CD4-positive, alpha-beta T cell treated with Interleukin-6 at 100 ng/mL for 8 hours (primary cell): ENCODE measurements at places on chromosomes 13 and 19.
A peak's percentile ranks its signal among the peaks of the same experiment; 100 is the strongest.

DNA sequence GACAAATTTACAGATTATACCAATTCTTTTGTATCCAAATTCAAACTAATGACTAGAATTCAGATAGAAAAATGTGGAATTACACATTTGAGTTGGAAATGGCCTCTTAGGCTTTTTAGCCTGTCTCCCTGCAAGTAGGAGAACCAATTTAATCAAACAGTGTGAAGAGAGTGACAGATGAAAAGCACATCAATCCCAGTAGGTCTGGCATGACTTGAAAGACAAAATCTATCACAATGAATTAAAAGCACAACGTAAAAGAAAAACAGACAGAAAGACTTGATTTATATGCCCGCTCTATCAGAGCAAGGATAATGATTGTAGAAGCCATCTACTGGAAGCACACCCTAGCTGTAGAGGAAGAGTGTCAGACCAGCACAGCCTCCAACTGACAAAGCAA lies 1084.4 kb upstream of the SPRY2 start:
- DNase-seq, result no peak

DNA sequence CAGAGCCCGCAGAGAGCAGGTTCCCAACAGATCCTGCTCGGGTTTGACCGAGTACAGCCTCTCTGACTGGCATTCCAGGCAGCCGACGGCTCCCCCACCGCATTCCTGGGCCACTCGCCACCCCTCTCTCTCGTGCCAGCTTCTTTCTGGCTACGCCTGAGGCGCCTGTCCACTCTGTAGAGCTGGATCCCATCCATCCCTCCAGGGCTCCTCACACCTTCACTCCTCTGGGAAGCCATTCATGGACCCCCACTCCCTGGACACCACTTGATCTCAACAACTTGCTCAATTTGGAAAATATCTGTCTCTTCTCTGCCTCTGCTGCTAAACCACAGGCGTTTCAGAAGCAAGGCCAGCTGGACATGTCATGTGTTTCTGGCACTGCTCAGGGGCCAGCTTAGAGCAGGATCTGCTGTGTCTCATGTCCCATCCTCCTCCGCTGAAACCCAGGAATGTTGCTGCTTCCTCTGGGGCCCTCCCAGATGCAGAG lies 30.6 kb upstream of the ATP1A3 start:
- DNase-seq, result no peak

GRCh38 chr13:29749401-29750182 lies 100.8 kb downstream of the UBL3 start:
- DNase-seq, result no peak

DNA sequence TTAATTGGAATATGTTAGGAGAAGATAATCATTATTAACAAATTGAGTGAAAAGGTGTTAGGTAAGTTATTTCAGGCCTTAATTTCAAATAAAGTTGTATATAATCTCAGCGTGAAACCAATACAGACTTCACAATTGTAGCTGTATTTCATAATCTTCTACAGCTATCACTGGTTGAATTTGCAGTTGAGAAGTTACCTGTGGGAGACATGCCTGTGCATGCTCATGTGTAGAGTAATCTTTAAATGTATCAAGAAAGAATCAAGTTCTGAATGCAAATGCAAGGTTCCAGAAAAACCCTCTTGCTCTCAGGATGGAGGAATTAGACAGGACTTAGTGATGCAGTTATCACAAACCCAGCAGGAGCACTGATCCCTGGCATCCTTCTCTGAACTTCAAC lies 938.4 kb upstream of the SLC10A2 start:
- DNase-seq, result no peak

DNA sequence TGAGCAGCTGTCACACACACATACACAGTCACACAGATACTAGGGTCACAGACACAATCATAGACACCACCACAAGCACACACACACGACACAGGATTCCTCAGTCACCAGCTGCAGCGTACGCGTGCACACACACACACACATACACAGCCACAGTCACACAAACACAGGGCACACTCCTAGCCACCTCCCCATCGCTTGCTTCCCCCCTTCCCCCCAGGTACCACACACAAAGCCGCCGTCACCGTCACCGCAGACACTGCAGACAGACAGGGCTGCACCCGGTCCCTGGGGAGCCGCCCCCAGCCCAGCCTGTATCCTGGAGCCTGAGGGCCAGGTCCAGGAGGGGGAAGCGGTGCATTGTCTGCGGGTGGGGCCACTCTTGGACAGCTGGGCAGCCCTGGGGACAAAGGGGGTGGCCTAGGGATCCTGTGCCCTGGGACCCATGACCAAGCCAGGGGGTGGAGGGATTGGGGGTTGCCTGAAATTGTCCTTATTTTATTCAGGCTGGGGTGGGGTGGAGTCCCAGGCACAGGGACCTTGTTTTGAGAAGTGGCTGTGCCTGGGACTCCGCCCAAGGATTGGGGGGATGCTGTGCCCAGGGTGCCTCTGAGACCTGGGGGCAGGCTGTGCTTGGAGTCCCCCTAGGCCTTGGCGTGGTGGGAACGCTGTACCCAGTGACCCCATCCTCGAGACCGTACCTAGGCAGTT lies 957 bp downstream of the NUMBL start:
- no peak for DNase-seq

DNA sequence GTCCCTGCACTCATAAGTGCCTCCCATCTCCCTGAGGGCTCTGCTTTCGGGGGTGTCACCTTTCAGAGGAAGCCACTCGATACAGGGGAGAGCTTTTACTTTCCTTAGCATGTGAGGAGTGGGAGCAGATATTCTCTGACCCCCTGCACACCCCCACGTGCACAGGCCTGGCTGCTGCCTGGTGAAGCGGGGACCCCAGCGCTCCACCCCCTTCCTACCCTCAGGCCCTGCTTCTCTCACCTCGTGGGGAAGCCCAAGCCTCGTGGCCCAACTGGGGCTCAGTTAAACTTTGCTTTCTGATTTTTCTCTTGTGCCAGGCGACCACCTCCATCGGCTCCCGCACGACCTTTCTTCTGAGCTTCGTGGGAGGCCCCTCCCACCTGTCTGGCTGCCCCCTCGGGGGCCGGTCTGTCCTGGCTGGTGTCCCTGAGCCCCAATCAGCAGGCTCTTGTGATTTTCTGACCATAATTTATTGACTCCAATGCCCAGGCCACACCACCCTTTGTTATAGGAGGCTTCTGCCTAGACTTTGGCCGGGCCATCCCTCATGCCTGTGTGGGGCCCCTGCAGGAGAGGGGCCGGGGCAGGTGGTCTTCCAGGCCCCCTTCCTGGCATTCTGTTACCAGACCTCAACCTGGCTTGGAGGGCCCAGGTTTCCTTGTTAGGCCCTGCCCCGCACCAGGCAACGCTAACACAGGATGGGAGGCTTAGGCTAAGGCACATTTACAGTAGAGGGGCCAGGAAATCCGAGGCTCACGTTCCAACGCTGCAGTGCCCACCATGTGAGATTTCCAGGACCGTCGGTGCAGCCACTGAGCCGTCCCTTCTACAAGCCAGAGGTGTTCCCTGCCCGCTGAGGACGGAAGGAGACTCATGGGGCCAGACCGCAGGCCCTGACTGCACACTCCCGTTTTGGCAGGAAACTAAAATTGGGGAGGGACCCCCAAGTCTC lies 3.7 kb downstream of the TMED1 start:
- no peak for DNase-seq

DNA sequence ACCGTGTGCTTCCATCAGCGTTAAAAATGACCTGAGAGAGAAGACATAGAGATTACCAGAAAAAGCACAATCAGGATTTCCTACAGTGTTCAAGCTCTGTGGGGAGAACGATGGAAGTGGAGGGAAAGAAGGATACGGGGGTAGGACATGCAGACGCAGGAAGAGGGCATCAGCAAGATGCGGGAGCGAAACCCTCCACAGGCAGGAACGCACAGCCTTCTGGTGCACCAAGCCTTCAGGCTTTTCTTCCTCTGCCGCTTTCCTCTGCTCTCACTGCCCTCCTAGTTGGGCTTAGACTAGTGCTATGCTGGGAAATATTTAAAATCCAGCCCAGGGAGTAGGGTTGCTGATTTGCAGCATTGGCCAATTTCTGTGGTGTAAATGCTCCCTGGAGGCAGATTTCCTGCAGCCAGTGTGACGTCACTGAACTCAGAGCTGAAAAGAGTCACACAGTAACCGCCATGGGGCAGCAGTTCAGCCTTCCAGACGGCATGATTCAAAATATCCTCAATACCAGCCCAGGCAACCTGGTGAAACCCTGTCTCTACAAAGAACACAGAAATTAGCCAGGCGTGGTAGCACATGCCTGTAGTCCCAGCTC lies 205.1 kb upstream of the SOX1 start:
- no peak for DNase-seq

- peak; percentile 28 for DNase-seq
These were observed 15.2 kb downstream of the RCBTB1 start for GRCh38 chr13:49569993-49570689.

GRCh38 chr13:49464621-49465325 lies 20.7 kb downstream of the SETDB2 start:
- DNase-seq, result no peak

DNA sequence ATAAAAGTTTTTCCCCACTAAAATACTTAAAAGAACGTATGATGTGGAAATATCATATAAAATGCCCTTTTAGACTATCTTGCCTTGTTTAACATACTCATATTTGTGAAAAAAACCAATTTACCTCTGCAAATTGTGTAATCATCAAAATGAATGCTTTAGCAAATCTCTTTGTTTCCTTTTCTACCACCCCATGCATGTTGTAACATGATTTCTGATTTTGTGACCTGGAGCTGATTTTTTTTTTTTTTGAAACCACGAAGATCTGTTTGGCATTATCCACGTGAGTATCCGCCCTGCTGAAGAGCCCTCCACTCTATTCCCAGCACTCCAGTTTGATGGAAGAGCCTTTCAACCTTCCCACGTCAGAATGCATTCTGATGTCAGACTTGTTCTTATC lies 245.8 kb upstream of the NBEA start:
- DNase-seq, result no peak

DNA sequence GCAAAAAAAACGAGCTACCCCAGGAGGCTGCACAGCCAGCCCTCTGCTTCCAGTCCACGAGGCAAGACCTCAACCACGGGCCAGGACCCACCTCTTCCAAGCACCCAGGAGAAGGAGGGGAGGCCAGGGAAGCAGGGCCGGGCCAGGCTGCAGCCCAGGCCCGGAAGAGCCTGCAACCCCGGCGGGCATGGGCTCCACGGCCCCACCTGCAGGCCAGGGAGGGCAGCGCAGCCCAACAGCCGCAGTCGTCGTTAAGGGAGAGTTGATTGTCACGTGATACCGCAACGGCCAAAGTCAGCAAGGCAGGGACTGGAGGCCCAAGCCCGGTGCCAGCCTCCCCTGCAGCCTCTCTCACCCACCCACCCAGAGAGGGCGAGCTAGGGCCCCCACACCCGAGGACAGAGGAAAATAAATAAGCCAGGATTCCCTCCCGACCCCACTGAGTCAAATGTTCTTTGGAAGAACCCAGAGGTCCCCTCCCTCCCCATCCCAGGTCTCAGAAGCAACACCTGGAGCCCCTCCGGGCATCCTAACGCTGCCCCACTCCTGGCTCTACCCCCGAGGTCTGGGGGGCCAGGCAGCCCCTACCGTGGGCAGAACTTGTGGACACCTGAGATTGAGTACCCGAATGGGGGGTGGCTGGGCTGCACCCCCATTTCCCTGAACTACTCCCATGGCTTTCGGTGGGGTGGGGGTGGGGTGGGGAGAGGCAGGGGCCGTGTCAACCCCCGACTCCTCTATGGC lies 5.2 kb upstream of the REXO1 start:
- peak; percentile 72 for DNase-seq

GRCh38 chr19:58203814-58204475 lies 21.1 kb downstream of the ZNF274 start:
- DNase-seq, result no peak

DNA sequence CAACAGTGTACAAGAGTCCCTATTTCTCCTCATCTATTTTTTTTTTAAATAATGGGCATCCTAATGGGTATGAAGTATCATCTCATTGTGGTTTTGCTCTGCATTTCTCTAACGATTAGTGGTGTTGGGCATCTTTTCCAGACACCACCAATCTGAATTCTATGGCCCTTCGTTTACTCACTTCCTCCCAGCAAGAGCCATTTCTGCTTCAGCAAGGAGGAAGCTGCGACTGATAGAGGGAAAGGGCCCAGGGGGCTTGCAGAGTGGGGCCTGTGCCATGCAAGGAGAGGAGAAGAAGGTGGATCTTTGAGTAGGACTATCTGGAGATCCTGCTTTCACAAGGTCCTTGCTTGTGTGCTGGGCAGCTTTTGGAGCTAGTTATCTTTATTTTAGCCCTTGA lies 58.0 kb downstream of the USPL1 start:
- DNase-seq, result no peak

GRCh38 chr13:111551204-111551820 lies 230.9 kb downstream of the TEX29 start:
- no peak for DNase-seq
